Activated CD4-positive, alpha-beta T cell treated with anti-CD3 and anti-CD28 coated beads for 24 hours (primary cell): ENCODE measurements at places on chromosomes 11 and 22.

GRCh38 chr11:71281831-71282230 is 29.5 kb upstream of the SHANK2 start:
- DNase-seq = no peak

GRCh38 chr11:95082576-95083001 is 7.1 kb upstream of the ENDOD1 start:
- DNase-seq = no peak

DNA sequence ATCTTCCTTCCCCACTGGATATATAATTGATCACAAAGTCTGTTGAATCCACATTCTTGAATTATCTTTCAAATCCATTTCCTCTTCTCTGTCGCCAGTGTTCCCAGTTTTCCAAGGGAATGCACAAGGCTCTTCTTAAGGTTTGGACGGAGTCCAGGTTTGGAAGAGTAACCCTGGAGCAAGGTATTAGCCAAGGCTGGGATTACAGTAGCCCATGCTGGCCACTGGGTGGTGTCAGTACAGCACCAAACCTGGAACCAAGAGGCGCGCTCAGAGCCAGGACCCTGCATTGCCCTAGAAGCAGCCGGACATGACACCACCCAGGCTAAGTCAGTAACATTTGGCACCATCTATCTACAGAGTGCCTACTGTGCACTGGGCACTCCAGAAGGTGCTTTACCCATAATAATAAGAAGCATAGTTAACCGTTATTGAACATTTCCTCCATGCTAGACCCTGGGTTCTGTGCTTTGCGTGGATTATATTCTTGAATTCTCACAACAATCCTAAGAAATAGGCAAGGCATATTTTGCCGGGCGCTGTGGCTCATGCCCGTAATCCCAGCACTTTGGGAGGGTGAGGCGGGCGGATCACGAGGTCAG is 48.0 kb upstream of the CLPB start:
- DNase-seq = peak; percentile 7

GRCh38 chr22:26689513-26690301 is 32.3 kb downstream of the MIAT start:
- DNase-seq = no peak

DNA sequence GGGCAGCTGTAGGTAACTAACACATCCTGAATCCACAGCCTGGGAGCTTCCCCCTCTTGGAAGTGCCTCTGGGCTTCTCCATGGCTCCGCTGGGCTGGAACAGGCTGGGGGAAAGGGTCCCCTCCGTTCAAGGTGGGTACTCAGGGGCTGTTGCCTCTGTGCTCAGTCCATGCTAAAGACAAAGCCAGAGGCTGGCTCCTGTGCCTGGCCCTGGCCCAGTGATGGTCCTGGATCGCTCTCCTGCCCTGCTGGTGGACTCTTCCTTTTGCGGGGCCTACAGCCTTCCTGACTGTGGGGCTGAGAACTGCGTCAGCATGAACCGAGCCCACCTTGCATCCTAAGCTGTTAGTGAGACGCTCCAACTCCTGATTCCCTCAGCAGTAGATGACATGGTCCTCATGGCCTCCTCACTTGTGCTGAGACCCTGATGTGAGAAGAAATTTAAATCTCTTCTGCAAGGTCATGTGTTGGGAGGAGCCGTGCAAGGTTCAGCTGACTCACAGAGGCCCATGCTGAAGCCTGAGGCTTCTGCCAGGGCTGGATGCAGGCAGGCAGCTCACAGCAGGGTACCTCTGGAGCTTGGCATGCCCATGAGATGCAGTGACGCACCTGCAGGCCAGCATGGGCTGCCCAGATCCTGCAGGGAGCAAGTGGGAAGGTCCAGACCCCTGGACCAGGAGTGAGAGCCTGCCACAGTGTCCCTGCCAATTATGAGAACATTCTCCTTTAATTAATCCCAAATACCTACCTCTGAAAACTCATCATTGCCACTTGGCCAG is 1285.5 kb downstream of the TBC1D22A start:
- DNase-seq = no peak

GRCh38 chr22:46234969-46235368 is 15.1 kb downstream of the CDPF1 start:
- no peak for DNase-seq
